Breast epithelium (tissue), 4 donors: ENCODE measurements at places on chromosomes 5 and 9. TPM values are rescaled to one million over a fixed set of nuclear protein-coding genes. Genes with fewer than 3 reads are reported as not detected.

PDCD1LG2 gene
- 3.3 TPM for total RNA-seq

OR1L4 gene
- not detected for total RNA-seq

AFAP1L1 gene
- total RNA-seq = 26.5 TPM

SPINK13 gene
- not detected for total RNA-seq

GAPVD1 gene
- 49.3 TPM for total RNA-seq

CXXC5 gene
- 38.3 TPM for total RNA-seq

CDX1 gene
- total RNA-seq = 1.3 TPM

GBGT1 gene
- total RNA-seq = 15.0 TPM

FAM200C gene
- 5.6 TPM for total RNA-seq

PCDHB7 gene
- 2.3 TPM for total RNA-seq

IL31RA gene
- not detected for total RNA-seq

PFN3 gene
- total RNA-seq = not detected

HAPLN1 gene
- not detected for total RNA-seq

PTBP3 gene
- total RNA-seq = 30.6 TPM

C9orf50 gene
- not detected for total RNA-seq

SLC31A1 gene
- total RNA-seq = 13.9 TPM

GFI1B gene
- total RNA-seq = not detected

IFNA21 gene
- not detected for total RNA-seq

SPATA31A3 gene
- not detected for total RNA-seq

KIF24 gene
- total RNA-seq = 2.6 TPM

LEAP2 gene
- total RNA-seq = 4.1 TPM

IFNA2 gene
- not detected for total RNA-seq

UNC13B gene
- 19.3 TPM for total RNA-seq

MEIKIN gene
- not detected for total RNA-seq

BARHL1 gene
- total RNA-seq = not detected

SOHLH1 gene
- not detected for total RNA-seq

SLC36A2 gene
- total RNA-seq = not detected

MYOZ3 gene
- 0.33 TPM for total RNA-seq

FLT4 gene
- total RNA-seq = 4.3 TPM

TLX3 gene
- not detected for total RNA-seq

CHMP5 gene
- total RNA-seq = 65.5 TPM

GABRA1 gene
- not detected for total RNA-seq

PALM2AKAP2 gene
- total RNA-seq = 6.4 TPM

ACOT12 gene
- not detected for total RNA-seq

PTGER4 gene
- 31.5 TPM for total RNA-seq

DRD1 gene
- total RNA-seq = not detected

ADAMTS2 gene
- total RNA-seq = 19.7 TPM

PCDHGA1 gene
- total RNA-seq = 1.3 TPM

INSL6 gene
- not detected for total RNA-seq

COL15A1 gene
- 47.8 TPM for total RNA-seq

C9orf152 gene
- 10.2 TPM for total RNA-seq

F2RL2 gene
- total RNA-seq = 3.4 TPM

MRPS2 gene
- total RNA-seq = 39.8 TPM

CDH9 gene
- not detected for total RNA-seq

PCDHB13 gene
- total RNA-seq = 4.8 TPM

RHOBTB3 gene
- total RNA-seq = 109 TPM

SLC26A2 gene
- 10.6 TPM for total RNA-seq

MLANA gene
- not detected for total RNA-seq

N4BP3 gene
- 9.8 TPM for total RNA-seq

RBM27 gene
- total RNA-seq = 31.8 TPM

SPINK4 gene
- not detected for total RNA-seq

ADRA1B gene
- 0.88 TPM for total RNA-seq

CPLANE1 gene
- 55.5 TPM for total RNA-seq

LCN12 gene
- total RNA-seq = 1.8 TPM

NIPSNAP3A gene
- total RNA-seq = 26.6 TPM

KLHL9 gene
- 25.9 TPM for total RNA-seq

TOR4A gene
- total RNA-seq = 2.9 TPM

CER1 gene
- total RNA-seq = not detected

FOXD4L3 gene
- not detected for total RNA-seq

FAM221B gene
- 0.15 TPM for total RNA-seq
